ENCODE measurements at places on chromosomes 4 and X. TPM values are rescaled to one million over a fixed set of nuclear protein-coding genes. Genes with fewer than 3 reads are reported as not detected.

FGFR3 gene
- total RNA-seq, result 1.4 TPM

ZCCHC13 gene
- not detected for total RNA-seq

DNA sequence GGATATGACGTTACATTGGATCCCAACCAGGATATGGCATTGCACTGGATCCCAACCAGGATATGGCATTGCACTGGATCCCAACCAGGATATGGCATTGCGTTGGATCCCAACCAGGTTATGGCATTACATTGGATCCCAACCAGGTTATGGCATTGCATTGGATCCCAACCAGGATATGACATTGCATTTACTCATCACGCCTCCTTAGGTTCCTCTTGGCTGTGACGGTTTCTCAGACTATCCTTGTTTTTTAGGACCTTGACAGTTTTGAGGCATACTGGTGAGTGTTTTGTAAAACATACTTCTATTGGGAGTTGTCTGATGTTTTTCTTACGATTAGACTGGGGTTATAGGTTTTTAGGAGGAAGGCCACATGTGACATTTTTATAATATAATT is 5.4 kb upstream of the ACSL1 start:
- no peaks in the 10 kb centered on the region for H3K36me3 ChIP-seq
- DNase-seq, result no peak

- no peaks in the 10 kb centered on the region for H3K27me3 ChIP-seq
- H3K4me3 ChIP-seq, result peak within 1 kb of the TSS; percentile 37
- DNase-seq, result no peak
- H3K36me3 ChIP-seq, result no peaks in the 10 kb centered on the region
- no peaks in the 10 kb centered on the region for H3K4me1 ChIP-seq
Observed at GRCh38 chrX:101385795-101386541, at the start of gene BTK. Gene BTK, minus strand, starts transcription at chrX:101386191. Its CDS starts 10,907 bp downstream, at chrX:101375284.

- DNase-seq, result no peak
- H3K36me3 ChIP-seq, result no peaks in the 10 kb centered on the region
- no peak overlapping the region for H3K27ac ChIP-seq
Observed at GRCh38 chrX:30589146-30589888, 11.8 kb upstream of the TASL start.

GRCh38 chrX:20452487-20452886 is 185.8 kb upstream of the RPS6KA3 start:
- no peak for DNase-seq
- peaks cover 13% of the 10 kb centered on the region for H3K4me1 ChIP-seq
- H3K36me3 ChIP-seq, result no peaks in the 10 kb centered on the region
